IPS DF 6.9 (cell line): ENCODE measurements at places on chromosomes 13 and 19.

DNA sequence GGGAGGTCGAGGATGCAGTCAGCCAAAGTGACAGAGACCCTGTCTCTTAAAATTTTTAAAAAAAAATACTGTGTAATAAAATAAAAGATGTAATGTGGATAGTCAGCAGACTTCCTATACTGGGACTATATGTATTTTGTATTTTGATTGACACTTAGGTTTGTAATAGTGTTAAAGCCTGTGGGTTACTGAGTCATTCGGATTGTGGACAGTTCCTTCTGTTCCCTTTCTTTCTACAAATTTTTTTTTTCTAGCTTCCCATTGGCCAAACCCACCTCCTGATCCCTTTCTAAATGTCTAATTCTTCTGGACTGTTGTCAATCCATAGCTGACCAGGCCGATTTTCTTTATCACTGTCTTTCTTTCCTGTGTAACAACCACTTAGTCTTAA, 108.0 kb downstream of the DNAJC3 start:
- H3K4me1 ChIP-seq, result no peaks in the 10 kb centered on the region
- H3K4me3 ChIP-seq, result no peak overlapping the region
- H3K27me3 ChIP-seq, result no peaks in the 10 kb centered on the region
- H3K27ac ChIP-seq, result no peak overlapping the region
- no peak for DNase-seq

GRCh38 chr13:85241060-85241459, 558.2 kb downstream of the SLITRK6 start:
- DNase-seq, result no peak
- no peaks in the 10 kb centered on the region for H3K36me3 ChIP-seq
- no peak overlapping the region for H3K4me3 ChIP-seq
- no peak overlapping the region for H3K27ac ChIP-seq
- H3K4me1 ChIP-seq, result no peaks in the 10 kb centered on the region

GRCh38 chr19:45442778-45443461, 19.2 kb upstream of the ERCC1 start:
- H3K4me3 ChIP-seq, result peak overlapping the region; percentile 3; the same call in 1 of the 2 replicates
- no peaks in the 10 kb centered on the region for H3K36me3 ChIP-seq
- H3K27ac ChIP-seq, result no peak overlapping the region
- peaks cover 6% of the 10 kb centered on the region for H3K4me1 ChIP-seq
- H3K27me3 ChIP-seq, result no peaks in the 10 kb centered on the region

DNA sequence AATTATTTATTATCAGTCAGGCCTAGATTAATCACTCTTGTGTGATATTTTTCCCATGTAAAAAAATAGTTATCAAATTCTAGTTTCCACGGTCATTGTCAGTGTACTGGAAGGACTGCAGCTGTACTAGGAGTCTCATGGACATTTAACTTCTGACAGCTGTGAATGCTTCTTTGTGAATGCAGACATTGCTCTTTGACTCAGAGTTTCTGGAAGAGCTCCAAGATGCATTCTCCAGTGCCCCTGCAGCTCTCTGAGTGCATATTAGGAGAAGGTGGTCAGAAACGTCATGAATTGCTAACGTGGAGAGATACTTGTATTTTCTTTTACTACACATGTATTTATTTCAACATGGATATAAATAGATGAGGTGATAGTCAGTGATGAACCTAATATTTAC, 9.7 kb upstream of the SLITRK5 start:
- no peaks in the 10 kb centered on the region for H3K4me1 ChIP-seq
- no peak overlapping the region for H3K27ac ChIP-seq
- H3K36me3 ChIP-seq, result no peaks in the 10 kb centered on the region
- H3K4me3 ChIP-seq, result no peak overlapping the region

- H3K36me3 ChIP-seq, result no peaks in the 10 kb centered on the region
- H3K27me3 ChIP-seq, result no peaks in the 10 kb centered on the region
- DNase-seq, result no peak
- H3K27ac ChIP-seq, result no peak overlapping the region
Observed at GRCh38 chr19:33580026-33580644, 41.6 kb upstream of the CHST8 start.

GRCh38 chr19:18940769-18941627, at the start of gene HOMER3:
HOMER3 (minus strand) TSS chr19:18941217; CDS start chr19:18938982, 2,235 bp downstream.
- H3K4me1 ChIP-seq, result peaks cover 5% of the 10 kb centered on the region; the same call in 1 of the 2 replicates
- H3K27ac ChIP-seq, result no peak within 1 kb of the TSS
- 0 out of 2 replicates have a peak, but pooled peaks cover 2% of the 10 kb centered on the region for H3K36me3 ChIP-seq
- DNase-seq, result no peak
- no peaks in the 10 kb centered on the region; the same call in 1 of the 2 replicates for H3K27me3 ChIP-seq

- H3K27ac ChIP-seq, result no peak overlapping the region
- H3K36me3 ChIP-seq, result peaks cover 17% of the 10 kb centered on the region
- DNase-seq, result no peak
- H3K4me1 ChIP-seq, result peaks cover 4% of the 10 kb centered on the region
Observed at GRCh38 chr19:39416152-39417120, 4.0 kb downstream of the PLEKHG2 start.
